Hematopoietic multipotent progenitor cell treated with erythropoietin and hydrocortisone succinate and interleukin-3 and kit ligand, for 4 days (in vitro differentiated cells): ENCODE measurements at places on chromosomes 11 and 22.

- no peak for DNase-seq
Observed at GRCh38 chr11:67584881-67585873, 1.6 kb downstream of the GSTP1 start.

DNA sequence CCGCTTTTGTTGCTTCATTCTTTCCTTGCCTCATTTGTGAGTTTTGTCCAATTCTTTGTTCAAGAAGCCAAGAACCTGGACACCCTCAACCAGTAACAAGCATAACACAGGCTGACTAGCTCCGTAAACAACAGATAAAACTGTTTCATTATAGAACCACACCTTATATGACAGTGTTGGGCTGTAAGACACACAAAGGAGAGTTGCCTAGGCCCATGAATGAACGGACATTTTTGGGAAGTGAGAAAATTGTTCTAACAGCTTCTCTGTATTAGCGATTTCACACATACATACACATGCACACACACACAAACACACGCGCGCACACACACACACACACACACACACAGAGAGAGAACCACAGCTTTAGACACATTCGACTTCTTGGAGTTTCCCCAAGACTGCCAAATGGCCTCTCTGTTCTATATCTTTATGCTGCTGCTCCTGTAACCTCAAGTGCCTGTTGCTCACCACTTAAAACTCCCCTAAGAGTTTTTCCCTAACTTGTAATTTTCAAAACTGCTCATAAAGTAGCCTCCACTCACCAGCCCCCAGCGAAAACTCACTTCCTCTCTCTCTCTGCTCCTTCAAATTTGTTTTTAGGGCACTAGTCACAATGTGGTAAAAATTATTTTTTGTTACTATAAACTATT, 35.9 kb downstream of the CTSC start:
- no peak for DNase-seq

- peak; percentile 22 for DNase-seq
Observed at GRCh38 chr11:112161012-112161411, 2.9 kb downstream of the IL18 start.

DNA sequence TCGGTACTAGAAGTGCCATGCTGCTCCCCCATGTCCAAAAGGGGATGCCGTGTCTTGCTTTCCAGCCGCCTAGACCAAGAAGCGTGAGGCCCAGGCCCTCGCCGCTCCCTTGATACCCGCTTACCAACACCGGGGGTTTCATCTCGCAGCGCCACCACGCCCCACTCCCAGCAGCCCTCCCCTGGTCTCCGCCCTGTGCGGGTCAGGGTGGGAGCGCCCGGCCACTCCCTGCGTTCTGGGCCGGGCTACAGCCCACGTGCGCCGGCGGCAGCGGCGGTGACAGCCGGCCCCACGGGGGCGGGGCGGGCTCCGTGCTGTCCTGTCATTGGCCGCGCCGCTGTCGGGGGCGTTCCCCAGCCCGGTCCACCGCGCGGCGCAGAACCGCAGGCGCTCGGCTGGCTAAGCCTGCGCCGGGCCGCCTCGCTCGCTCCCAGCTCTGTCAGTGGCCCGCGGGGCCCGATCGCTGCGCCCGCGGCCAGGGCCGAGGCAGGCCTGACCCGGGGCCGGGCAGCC, at the start of gene MICAL2:
MICAL2 (plus strand) TSS at position 390 of the 513 bp plus-strand sequence. CDS start 51,566 bp downstream, outside the sequence.
- DNase-seq, result peak; percentile 96

DNA sequence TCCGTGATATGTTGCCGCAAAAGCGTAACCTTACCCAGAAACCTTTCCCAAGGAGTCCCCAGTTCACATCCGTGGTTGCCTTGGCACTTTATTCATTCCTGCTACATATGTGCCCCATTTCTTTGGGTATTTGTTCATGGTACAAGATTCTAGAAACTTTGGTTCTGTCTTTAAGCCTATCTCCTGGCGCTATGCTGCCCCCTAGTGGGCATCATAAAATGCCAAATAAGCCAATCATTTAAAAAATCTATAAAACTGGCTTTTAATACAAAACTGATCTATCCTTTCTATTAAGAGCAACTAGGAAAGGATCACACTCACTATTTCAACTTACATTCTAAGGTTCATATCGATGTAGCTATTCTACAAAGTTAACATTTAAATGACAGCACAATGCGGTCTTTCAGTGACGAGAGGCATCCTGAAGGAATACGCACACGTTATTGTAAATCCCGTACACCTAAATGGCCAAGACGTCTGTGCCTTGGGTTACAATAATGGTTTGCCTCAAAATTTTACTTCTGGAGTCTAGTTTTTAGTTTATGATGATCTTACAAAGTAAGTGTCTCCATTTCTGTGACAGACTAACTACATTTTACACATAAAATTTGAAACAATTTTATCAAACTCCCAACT, 16.2 kb downstream of the PIWIL3 start:
- DNase-seq, result peak; percentile 90

GRCh38 chr11:77589521-77590193, at the start of gene AQP11:
Gene AQP11, plus strand, starts transcription at chr11:77589953. Its CDS starts 40 bp downstream, at chr11:77589993.
- DNase-seq, result peak; percentile 91

DNA sequence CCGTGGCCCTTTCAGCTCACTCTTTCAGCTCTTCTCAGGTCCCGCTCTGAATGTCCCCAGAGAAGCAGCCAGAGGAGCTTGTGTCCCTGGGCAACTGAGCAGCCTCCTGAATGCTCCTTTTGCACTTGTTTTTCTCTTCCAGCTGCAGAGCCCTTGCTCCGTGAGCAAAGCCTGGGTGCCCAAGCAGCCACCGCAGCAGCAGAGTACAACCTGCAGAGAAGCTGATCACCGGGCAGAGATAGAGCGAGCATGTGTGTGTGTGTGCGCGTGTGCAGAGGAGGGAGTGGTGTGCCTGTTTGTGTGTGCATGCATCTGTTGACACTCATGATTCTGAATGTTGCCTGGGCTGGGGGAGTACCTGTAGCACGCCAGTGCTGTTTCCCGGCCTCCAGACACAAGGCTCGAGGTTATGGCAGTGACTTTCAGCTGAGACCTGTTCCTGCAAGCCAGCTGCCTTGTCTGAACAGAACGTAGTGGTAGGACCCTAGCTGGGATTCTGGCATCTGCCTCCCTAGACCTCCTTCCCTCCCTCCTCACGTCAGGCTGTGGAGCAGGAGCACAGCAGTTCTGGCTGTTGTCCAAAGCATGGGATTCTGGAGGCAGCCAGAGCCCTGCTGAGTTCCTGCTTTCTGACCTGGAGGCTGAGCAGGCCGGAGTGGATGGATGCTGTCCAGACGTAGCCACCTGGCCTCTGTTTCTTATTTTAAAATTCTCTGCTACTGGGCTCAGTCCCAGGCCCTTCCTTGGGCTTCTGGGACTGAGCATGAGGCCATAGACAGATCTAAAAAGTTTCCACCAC, 4.5 kb upstream of the MAPK8IP1 start:
- DNase-seq, result no peak

DNA sequence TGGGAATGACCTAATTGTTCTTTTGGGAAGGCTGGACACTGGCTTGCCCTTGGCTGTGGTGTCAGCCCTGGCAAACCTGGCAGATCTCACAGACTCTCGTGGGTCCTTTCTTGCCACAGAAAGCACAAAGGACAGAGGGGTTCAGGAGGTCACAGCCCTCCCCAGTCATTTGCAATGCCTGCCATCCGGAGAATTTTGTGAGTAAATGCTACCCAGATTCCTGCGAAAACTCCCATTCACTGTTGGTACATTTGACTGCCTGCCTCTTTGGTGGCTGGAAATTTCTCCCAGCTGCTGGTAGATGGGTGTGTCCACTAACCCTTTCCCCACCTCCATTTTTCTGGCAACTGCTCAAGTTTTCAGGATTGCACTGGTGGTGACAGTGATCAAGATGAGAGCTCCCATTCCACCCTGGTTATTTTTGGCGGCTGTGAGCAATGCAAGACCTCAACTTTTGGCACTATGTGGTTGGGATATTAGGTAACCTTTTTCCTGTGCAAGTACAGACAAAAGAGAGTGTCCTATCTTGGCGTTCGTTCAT, 155.7 kb downstream of the NAV2 start:
- peak; percentile 2 for DNase-seq

GRCh38 chr11:35418282-35419183, 825 bp downstream of the SLC1A2 start:
- peak; percentile 54 for DNase-seq

DNA sequence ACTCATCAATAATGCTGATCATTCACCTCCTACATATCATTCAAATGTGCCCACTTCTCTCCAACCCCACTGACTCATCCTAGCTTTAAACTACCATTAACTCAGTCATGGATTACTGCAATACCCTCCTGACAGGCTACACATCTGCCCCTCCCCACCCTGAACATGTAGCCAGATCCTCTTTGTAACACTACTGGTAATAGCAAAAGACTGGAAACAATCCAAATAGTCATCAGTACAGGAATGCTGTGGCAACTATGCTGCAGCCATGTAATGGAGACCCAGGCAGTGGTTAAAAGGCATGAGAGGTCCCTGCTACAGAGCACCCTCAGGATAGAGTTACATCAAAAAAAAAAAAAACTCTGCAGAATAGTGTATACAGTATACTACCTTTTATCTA, 16.6 kb downstream of the SLC43A3 start:
- DNase-seq, result no peak

DNA sequence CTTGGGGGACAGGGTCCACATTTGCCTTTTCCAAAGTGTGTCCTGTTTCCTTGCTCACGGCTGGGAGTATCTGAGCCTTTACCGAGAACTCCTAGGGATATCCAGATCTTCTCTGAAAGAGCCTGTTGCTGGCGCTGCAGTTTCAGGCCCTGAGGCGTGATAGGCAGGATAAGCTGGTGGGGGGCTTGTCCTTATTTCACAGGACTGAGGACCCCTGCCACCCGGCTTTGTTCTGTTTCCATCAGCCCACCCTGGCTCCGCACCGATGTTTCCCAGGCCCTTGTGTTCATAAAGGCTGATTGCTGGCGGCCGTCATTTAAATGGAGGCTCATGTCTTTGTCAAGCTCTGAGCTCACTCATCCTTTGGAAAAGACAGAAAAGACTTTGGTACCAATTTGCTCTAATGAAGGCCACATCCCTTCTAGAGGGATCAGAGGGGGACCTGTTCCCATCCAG, 9.4 kb upstream of the NPTXR start:
- no peak for DNase-seq

DNA sequence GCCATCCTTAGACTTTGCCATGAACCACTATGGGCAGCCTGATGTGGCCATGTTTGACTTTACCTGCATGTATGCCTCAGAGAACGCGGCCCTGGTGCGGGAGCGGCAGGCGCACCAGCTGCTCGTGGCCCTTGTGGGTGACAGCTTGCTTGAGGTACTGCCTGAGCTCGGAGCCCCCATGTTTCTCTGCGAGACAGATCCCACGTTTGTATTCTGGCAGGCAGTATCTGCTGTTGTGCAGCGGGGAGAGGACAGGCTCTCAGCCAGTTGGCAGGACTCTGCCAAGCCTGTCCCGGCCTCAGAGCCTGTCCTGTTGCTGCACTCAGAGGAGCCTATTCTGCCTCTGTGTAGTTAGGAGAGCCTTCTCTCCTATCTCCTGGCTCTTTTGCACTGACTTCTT, 109.9 kb downstream of the MICAL2 start:
- no peak for DNase-seq

- no peak for DNase-seq
Observed at GRCh38 chr11:8605971-8606563, 12.0 kb upstream of the STK33 start.

DNA sequence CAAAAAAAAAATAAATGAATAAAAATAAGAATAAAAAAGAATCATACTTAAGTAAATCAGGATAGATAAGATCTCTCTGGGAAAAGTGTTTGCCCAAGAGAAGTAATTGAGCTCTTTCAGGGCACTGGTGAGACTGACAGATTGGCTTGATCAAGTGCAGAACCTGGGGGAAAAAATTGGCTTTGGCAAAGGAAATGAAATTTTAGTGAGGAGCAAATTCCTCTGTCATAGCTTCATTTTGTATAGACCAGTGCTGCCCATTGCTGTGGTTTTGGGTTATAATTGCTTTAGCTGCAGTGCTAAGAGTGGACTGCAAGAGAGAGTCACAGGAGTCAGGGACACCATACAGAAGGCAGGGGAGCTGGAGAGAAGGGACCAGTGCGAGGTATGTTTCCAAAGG, 35.7 kb downstream of the SFI1 start:
- no peak for DNase-seq

GRCh38 chr22:37633089-37633624, 6.3 kb upstream of the SH3BP1 start:
- peak; percentile 63 for DNase-seq

DNA sequence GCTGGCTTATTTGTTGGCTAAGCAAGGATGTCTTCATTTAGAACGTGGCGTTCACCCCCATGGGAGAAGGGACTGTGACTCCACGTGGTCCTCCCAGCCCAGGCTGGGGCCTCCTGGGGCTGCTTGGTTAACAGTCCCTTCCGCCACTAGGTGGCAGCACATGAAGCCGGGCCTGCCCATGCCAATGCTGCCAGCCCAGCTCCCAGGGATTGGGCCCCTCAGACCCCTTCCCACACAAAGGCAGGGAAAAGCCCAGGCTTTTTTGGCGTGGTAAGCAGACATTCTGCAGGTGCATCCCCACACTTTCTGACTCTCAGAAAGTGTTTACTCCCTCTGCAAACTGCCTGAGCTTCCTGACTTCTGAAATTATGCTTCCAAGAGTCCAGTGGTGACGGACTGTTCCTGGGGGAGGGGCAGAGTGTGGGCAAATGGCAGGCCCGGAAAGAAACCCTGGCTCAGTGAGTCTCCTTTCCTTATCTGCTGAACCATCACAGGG, 3.1 kb downstream of the CBX6 start:
- DNase-seq, result peak; percentile 90

DNA sequence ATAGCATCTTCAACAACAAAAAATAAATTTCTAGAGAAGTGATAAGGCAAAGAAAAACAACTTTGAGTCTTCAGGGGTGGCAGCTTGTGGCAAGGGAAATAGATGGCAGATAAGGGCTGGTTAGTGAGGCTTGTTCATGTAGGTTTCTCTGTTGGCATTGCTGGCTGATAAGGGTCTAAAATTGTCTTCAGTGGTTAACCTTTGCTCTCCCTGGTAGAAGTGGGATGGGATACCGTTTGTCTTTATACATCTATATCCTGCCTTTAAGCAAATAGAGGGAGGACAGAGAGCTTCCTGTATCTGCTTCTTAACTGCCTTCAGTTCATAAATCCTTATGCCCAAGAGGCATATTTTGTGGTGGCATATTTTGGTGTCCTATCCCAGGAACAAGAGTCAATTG, 57.1 kb downstream of the TRAF6 start:
- DNase-seq, result peak; percentile 89

GRCh38 chr11:2307501-2308331, 5.9 kb downstream of the TSPAN32 start:
- no peak for DNase-seq

- DNase-seq, result no peak
Observed at GRCh38 chr11:46457659-46458424, 66.3 kb upstream of the CHRM4 start.

GRCh38 chr11:1163911-1164735, 6.4 kb downstream of the MUC5AC start:
- DNase-seq, result no peak

- no peak for DNase-seq
Observed at GRCh38 chr11:20026629-20027555, 133.4 kb downstream of the DBX1 start.

DNA sequence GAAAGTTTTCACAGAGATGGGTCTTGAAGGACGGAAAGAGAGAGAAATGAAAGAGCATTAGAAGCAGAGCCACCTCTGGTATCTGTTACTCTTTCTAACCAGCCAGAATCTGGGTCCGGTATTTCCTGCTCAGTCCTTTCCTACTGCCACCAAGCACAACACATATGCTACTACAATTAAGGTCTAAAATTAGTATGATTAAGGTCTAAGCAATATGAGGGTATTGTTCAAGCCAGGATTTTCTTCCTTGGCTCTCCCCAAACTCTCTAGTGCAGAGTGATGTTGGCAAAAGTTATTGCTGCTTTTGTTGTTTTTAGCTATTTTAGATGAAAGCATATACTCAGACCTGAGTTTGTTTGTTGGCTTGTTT, 59.2 kb upstream of the EED start:
- DNase-seq, result no peak

- DNase-seq, result no peak
Observed at GRCh38 chr11:31110830-31111229, 258.7 kb downstream of the DCDC1 start.
